ENCODE measurements at places on chromosomes 6 and 20.

GRCh38 chr6:18386298-18386976 is 713 bp upstream of the RNF144B start:
- DNase-seq = no peak

GRCh38 chr6:142322504-142323198 is 20.8 kb downstream of the ADGRG6 start:
- no peak for DNase-seq

- DNase-seq = no peak
Observed at GRCh38 chr6:92777146-92777740, 642.1 kb downstream of the EPHA7 start.

DNA sequence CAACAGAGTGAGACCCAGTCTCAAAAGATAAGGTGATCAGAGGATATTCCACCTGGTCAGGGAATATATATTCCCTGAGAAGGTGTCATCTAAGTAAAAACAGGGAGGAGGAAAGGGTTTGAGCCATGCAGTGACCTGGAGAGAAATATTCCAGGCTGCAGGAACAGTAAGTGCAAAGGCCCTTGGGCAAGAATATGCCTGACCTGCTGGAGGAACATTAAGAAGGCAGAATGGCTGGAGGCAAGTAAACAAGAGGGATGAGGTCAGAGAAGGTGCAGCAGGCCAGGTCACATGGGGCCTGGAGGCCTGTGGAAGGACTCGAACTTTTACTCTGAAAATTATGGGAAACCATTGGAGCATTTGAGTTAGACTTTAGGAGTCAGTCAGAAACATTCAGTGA is 6.7 kb downstream of the DEF6 start:
- no peak for DNase-seq

- no peak for DNase-seq
Observed at GRCh38 chr6:5667737-5668136, 339.0 kb downstream of the NRN1 start.

DNA sequence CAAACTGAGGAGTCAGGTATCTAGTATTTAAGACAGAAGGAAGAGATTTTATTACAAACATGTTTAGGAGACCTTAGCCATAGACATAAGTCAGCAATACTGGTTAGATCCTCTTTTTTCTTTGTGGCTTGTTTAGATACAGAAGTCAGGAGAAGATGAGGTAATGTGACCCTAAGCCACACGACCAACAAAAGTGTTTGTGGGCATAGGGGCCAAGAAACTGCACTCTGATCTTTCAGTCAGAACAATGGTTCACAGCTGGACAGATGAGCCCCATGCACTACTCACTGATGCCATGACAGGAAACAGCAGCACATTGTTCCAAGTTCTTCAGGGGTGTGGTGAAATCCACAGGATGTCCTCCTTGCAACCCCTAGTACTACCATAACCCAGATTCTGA is 238.5 kb upstream of the RAB32 start:
- no peak for DNase-seq

DNA sequence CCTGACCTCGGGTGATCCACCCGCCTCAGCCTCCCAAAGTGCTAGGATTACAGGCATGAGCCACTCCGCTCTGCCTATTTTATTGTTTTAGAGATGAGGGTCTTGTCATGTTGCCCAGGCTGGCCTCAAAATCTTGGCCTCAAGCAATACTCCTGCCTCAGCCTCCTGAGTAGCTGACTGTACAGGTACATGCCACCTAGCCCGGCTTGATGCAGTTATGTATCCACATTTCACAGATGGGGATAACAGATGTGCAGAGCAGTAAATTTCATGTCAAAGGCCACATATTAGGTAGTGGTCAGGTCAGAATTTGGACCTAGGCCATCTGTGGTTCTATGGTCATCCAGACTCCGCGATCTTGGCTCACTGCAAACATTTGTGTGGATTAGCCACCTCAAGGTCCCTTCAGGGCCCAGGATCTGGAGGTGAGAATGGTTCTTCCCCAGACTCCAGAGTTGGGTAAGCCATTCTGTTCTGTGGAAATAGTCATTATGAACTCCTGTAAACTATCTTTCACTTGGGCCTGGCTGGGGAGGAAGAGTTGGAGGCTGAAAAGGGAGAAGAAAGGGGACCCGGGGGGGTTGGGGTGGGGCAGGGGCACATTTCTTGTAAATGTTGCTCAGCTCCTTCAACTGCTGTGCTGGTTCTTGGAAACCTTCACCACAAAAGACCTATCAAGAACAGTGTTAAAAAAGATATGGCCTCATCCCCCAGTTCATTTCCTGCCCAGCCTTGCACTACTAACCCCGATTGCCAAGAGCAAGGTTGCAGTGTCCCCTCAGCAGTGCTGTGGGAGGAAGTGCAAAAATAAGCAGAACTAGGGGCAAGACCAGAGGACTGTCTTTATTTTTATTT is 13.0 kb downstream of the PIM1 start:
- DNase-seq = peak; percentile 31

DNA sequence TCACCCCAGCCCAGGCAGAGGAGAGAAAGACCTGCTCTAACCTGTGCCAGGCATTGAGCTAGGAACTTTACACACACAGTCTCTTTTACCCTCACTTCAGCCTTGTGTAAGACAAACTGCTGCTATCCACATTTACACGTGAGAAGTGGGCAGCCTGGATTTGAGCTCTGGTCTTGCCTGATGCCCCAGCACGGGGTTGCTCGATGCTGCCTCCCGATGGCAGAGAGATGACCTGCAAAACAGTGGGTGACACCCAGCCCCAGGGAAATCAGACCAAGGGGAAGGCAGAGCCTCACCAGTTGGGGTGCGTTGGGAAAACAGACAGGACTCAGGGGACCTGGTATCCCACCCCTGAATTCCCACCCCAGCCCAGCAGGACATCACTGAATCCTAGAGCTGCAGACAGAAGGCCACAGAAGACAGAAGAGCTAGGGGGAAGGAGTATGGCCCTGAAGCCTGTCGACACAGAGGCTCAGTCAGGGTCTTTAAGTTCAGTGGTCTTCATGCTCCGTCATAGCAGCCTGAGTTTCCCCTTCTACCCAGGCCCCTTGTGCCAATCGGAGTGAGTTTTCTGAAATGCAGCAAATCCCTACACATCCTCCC is 990 bp downstream of the BPI start:
- DNase-seq = no peak

DNA sequence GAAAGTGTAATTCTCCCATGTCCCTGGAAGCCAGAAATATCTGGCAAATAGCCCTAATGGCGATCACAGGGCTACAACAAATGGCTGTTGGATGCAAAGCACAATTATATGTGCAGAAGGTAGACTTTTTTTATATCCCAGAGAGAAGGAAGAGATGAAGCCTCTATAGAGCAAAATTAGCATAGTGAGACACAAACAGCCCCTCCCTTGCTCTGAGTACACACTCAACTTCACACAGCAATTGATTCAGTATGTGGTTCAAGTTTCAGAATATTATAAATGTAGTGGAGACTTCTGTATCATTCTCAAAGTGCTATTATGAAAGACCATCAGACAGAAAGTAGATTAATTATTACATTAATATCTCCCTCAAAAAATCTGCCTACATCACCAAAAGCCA is 246.5 kb upstream of the TBX18 start:
- DNase-seq = no peak

DNA sequence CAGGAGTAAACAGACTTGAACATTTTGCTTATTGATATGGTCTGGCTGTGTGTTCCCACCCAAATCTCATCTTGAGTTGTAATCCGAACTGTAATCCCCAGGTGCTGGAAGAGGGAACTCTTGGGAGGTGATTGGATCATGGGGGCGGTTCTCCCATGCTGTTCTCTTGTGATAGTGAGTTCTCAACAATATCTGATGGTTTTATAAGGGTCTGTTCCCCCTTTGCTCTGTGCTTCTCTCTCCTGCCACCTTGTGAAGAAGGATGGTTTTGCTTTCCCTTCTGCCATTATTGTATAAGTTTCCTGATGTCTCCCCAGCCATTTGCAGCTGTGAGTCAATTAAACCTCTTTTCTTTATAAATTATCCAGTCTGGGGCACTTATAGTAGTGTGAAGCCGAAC is 40.0 kb downstream of the MYLIP start:
- no peak for DNase-seq

DNA sequence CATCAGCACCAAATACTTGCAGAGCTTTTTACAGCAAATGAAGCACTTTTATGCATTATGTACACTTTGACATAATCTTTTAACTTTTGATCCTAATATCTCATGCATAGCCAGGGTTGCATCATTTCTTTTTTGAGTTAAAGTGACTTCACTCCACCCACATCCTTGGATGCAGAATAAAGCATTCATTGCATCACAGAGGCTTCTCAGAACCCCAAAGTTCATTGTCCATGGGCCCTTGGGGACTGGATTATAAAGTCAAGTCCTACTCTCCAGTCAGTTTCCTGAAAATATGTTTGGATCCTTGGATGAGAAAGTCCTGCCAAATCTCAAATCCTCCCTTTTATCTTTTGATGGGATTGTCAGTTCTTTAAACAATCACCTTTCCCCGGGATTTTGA is 10.6 kb upstream of the EFHC1 start:
- DNase-seq = no peak

DNA sequence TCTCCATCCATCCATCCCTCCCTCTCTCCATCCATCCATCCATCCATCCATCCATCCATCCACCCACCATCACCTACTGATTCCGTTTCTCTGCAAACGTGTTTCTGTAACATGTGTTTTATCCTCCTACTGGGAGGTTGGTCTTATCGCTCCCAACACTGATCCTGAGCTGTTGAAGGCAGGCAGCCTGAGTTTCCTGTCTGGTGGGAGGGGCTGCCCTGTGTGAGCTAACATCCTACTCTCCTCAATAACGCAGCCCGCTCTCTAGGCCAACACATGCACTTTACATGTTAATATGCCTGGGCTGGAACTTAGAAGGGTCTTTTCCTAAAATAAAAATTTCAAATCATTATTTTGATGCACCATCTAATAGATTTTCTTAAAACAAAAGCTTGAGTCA is 126.5 kb downstream of the WDR27 start:
- no peak for DNase-seq

DNA sequence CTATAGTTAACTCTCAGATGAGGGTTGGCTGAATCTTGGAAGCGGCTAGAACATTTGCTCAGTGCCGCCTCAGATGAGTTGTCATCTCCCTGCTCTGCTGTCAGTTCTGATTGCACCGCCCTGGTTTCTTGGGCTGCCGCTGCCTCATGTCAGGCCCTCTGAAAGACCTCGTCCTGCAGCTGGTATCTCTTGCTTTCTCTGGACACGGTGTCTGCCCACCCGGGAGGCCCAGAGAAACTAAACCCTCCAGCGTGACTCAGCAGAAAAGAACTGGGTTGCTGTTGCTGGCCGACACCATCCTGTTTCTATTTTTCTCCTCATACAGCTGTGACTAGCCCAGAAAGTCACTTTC is 355.4 kb downstream of the CD83 start:
- no peak for DNase-seq

DNA sequence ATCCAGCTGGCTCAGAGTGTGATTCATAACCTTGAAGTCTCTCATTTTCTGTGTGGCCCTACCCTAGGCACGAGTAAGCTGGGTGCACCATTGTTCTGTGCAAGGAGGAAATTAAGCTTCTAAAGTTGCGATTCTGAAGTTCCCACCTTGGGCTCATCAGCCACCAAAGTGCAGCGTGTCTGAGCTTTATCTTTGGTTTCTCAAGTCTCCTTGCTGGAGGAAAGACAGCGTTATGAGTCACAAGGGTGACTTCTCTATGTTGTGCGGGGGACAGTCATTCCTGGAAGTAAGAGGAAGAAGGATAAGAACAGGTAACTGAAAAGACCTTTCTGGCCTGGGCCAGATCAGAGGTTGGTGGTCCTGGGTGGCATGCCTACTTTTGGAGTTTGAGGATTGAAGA is 16.8 kb downstream of the MRAP2 start:
- DNase-seq = no peak

GRCh38 chr6:154731296-154732218 is 1.7 kb upstream of the SCAF8 start:
- DNase-seq = no peak

DNA sequence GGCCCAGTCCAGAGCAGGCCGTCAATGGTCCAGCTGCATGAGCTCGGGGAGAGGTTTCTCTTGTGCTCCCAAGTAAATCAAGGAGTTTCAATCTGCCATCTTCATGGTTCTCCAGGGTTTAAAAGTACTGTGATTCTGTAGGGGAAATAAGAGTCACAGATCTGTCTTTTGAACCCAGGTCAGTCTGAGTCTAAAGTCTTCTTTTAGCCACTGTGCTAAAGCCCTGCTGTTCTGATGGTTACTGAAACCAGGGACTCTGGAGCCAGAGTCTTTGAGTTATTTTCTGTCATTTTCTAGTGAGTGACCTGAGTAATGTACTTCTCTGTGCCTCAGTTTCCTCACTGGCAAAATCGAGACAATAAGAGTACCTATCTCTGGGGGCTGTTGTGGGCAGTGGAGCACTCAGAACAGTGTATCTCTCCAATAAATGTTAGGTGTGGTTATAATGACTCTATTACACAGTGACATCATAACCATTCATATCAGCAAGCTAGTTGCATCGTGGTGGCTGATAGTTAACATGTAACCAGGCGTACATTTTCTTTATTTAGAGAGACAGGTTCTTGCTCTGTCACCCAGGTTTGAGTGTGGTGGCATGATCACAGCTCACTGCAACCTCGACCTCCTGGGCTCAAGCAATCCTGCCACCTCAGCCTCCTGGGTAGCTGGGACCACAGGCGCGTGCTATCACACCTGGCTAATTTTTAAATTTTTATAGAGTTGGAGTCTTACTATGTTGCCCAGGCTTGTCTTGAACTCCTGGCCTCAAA is 74.6 kb upstream of the KCNG1 start:
- no peak for DNase-seq

GRCh38 chr6:150202404-150202803 is 59.6 kb downstream of the PPP1R14C start:
- no peak for DNase-seq

- DNase-seq = no peak
Observed at GRCh38 chr6:53499094-53499493, 45.8 kb downstream of the GCLC start.

DNA sequence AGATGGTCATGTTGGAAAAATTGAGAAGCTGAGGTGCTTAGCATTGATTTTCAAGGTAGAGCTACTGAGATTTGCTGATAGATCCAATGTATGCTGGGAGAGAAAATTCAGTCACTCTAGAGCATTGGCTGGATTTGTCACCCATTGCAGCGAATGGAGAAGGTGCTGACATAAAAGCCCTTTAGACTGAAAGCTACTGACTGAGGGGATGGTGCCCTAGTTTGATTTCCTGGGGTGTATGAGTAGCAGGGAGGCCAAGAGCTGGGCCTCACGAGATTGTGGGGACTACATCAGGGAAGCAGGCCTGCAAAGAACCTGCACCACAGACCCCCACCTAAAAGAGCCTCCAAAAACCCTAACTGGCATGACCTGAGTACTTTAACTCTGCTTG is 23.9 kb upstream of the PRND start:
- DNase-seq = no peak

All from effector CD4-positive, alpha-beta T cell (primary cell).